ENCODE measurements at places on chromosomes 3 and 15.

DNA sequence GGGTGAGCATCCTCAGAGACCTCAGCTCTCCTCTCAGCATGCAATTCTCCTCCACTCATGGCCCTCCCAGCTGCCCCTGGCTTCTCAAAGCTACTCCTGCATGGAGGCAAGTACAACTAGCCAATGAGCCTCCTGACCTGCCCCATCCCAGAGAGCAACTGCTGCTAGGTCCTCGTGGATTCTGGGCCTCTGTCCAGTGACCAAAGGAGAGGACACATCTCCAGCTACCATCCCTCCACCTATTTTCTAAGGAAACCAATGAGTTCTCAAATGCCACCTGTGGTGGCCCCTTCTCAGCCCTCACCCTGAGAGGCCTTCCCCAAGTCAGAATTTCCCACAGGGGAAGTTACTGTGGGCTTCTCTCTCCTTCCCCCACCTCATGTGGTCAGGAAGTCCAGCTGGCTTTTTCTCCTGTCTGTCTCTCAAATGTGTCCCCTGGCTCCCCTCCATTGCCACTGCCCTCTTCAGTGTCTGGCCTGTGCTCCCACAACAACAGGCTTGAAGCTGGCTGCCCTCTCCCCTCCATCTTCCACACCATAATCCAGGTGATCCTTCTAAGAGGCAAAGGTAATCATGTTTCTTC, 43.0 kb downstream of the LIPC start:
- DNase-seq = no peak

DNA sequence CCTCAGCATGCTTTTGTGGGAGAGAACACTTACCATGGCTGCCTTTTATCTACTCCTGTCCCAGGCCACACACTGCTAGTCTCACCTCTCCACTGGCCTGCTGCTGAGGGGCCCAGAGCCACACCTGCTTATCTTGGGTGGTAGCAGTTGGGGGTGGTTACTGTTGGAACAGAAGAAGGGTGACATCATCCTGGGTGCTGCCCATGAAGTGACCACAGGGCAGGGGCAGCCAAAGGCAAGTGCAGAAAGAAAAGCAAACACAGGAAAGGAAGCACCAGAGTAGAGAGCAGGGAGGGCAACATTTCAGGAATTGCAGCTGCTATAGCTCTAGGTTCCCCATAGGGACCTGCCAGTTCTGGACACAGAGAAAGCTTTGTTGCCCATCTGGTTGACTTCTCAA, 345.2 kb downstream of the VPS13C start:
- DNase-seq = no peak

DNA sequence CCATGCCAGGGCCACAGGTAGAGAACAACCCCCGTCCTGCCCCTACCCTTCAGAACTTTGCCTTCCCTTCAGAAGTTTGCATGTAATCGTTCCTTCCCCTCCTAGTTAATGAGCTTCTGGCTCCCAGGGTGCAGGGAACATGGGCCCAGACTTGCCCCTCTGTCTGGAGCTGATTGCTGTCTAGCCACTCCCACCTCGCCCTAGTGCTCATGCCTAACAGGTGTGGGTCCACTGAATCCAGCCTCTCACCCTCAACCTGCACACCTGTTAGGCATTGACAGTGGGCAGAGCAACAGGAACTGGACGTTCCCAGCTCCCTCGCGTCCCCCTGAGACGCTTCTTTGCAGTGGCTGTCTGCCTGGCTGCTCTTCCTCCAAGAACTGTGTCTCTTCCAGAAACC, 40.3 kb downstream of the WNT5A start:
- DNase-seq = no peak

DNA sequence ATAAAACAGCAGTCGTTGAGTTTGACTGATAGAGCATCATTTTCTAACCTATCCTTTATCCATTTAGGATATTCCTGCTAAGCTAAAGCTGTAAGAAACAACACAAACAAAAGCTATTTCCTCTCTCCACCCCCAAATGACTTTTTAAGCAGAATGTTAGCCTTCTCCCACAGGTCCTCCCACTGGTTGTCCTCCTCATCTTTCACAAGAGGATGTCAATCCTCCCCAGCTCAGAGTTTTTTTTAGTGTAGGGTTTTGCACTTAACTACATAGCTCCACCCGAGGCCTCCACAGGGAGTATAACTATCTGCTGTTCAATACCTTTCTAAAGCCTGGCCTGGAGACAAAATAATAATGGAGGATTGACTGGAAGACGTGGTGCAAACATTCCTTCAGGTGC, 7.8 kb downstream of the SETMAR start:
- no peak for DNase-seq

- no peak for DNase-seq
These were observed 540.1 kb downstream of the NTRK3 start for GRCh38 chr15:87716422-87716821.

GRCh38 chr15:77853008-77853328, 220.3 kb upstream of the LINGO1 start:
- no peak for DNase-seq

GRCh38 chr3:55235416-55235815, 251.7 kb downstream of the WNT5A start:
- no peak for DNase-seq

DNA sequence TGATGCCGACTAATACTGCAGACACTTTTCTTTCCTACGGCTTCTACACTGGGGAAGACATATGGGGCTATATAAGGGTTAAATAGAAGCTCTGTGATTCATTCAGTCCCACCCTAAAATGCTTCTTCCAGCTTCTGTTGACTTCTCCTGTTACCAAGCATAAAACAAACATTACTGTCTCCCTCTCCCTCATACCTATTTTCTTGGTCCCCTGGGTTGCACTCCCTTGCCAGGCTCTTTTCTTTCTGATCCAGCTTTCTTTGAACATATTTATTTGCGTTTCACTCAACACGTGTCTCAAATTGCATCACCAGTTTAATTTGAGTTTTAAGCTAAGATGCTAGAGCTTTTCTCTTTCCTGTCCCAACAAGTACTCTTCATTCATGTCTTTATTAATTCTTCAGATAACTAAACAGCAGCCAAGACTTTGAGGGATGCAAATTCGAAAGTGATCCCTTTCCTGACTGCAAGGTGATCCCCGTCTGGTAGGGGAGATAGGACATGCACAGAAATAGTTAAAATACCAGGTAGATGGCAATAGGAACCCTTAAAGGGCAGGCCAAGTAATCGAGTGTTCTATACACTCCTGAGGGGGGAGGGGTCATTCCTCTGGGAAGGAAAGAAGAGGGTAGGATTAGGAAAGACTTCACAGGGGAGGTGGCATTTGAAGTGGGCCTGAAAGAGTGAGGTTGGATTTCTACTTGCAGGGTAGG, 198.6 kb upstream of the BCL6 start:
- DNase-seq = no peak

DNA sequence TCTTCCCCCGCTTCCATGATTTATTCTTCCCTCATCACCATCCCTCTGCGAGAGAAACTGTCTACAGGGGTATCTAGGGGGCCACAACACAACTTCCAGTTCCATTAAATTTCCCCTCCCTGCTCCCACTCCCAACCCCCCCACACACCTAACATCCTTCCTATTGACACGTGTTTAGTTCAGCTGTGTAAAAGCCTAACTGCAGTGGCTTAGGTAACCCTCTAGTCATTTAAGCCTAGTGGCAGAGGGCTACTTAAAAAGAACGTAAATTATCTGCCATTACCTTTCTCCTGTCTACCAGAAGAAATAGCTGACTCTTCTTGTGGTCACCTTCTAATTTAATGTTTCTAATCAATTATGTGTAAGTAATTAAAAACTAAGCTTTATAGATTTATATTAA, 56.3 kb downstream of the ZNF148 start:
- DNase-seq = no peak

GRCh38 chr3:158696618-158697017, 24.2 kb upstream of the LXN start:
- no peak for DNase-seq

DNA sequence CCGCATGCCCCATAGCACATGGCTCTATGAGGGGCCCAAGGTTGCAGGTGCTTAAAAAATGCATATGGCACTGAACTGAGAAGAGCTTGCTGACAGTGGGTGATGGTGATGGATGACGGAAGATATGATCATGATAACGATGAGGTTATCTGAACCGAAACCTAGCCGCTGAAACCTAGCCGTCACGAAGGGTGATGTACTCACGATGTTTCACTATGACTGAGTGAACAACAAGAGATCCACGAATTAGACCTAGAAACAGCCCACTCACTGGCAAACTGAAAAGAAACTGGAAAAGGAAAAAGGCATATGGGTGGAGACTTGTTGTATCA, 57.6 kb upstream of the BCL6 start:
- no peak for DNase-seq

- DNase-seq = no peak
These were observed 877.1 kb downstream of the PDCD6IP start for GRCh38 chr3:34675383-34676120.

- no peak for DNase-seq
These were observed 19.8 kb upstream of the NRG4 start for GRCh38 chr15:76032046-76032445.

DNA sequence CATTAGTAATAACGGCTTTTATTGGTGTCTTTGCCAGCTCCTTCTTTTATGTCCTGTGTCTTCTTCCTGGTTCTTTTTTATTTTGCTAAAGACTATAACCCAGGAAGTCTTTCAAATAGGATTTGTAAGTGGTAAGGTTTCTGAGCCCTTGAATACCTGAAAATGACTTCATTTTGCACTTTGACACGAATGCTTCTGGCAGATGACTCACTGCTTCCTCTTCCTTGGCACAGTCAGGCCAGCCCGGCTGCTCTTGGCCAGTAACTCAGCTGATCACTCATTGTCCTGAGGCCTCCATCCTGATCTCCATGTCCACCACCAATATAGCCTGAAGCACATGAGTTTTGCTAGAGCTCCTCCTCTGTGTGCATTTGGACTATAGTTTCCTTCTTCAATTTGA, 48.7 kb upstream of the NR2E3 start:
- no peak for DNase-seq
